ENCODE measurements at places on chromosomes 1 and 21.

DNA sequence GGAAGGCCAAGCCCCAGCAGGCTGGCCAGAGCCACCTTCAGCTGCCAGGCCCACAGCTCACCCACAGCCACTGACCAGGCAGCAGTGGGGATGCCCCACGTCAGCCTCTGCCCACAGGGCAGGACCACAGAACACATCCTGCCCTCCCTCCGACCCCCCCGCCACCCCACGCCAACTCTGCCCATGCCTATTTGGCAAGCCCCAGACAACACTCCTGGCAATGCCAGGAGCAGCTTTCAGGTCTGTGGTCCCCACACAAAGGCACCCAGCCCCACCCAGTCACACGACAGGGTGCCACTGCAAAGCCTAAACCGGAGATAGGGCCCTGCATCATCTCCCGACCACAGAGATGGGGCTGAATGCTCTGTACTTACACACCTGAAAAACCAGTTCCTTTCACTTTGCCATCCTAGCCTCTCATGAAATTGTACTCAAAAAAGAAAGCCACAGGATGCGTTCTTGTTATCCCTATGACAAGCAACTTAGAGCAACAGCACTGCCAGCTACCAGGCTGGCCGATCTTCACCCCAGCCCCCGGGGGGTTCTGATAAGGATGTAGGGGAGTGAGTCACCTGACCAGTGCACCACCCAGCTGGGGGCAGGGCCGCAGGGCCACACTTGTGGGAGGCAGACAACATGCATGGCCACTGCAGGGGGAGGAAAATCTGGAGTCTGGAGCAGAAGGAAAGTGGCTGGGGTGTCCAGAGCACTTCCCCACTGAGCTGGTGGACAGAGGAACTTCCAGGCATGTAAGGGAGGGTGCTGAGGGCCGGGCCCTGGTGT is 36.2 kb downstream of the UBE2G2 start:
- peak; percentile 62 for DNase-seq

- peak; percentile 90 for DNase-seq
Measured at GRCh38 chr1:50968158-50968820, 1.8 kb upstream of the CDKN2C start.

DNA sequence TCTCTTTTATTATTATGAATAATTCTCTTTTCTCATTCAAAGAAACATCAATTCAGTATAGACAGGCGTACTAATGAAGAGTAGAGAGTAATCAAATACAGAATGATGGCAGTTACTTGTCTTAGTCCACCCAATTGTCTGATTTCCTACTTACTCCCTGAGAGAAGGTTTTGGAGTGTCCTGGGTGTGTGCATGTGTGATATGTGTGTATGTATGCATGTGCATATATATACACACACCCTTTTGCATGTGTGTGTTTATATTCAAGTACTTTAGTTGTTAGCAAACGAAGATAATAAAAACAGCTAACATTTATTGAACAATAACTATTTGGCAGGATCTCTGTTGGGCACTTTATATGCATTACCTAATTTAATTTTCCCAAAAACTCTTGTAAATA is 63.2 kb upstream of the CCDC190 start:
- DNase-seq = no peak

DNA sequence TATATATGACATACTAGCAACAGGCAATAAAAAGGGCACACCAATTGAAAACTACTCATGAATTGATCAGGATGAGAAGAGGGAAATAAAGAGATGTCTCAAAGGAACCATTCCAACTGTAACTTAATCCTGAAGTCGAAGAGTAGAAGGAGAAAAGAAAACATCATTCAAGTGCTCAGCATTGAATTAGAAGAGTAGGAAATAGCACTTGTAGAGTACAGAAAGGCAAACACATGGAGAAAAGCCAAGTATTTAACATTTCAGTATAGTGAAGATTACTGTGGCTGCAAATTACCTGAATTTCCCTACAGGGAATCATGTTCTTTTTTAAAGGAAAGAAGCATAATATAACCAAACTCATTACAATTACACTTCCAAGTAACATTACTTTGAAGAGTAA is 205.0 kb downstream of the KCTD3 start:
- no peak for DNase-seq

- DNase-seq = no peak
Measured at GRCh38 chr1:91066538-91066937, 44.7 kb upstream of the ZNF644 start.

DNA sequence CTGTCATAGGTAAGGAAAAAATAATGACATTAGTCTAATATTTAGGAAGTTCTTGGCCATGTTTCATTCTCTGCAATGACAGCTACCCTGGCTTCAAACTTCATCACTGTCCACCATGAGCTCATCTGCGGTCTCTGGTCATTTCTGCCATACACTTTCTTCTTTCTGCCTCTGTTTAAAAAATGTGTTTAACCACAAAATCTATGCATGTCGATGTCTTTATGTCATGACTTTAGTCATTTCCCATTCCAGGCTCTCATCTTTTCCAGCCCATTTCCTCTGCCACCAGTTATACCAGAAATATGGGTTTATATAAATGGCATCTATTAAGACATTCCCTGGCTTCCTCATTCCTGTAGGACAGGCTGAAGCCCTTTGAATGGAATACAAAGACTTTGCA is 68.5 kb upstream of the DUSP10 start:
- DNase-seq = no peak

GRCh38 chr21:37453350-37453749 is 86.8 kb downstream of the DYRK1A start:
- no peak for DNase-seq

GRCh38 chr1:181483285-181484195 is at the start of gene CACNA1E:
Gene CACNA1E (plus strand): TSS chr1:181483517. CDS start chr1:181483745, 228 bp downstream.
- DNase-seq = no peak

GRCh38 chr1:156772728-156773497 is 5.6 kb downstream of the PRCC start:
- peak; percentile 66 for DNase-seq

- DNase-seq = peak; percentile 85
Measured at GRCh38 chr1:204213668-204214662, at the start of gene GOLT1A. Gene GOLT1A (minus strand): TSS chr1:204213988. CDS start chr1:204213906, 82 bp downstream.

DNA sequence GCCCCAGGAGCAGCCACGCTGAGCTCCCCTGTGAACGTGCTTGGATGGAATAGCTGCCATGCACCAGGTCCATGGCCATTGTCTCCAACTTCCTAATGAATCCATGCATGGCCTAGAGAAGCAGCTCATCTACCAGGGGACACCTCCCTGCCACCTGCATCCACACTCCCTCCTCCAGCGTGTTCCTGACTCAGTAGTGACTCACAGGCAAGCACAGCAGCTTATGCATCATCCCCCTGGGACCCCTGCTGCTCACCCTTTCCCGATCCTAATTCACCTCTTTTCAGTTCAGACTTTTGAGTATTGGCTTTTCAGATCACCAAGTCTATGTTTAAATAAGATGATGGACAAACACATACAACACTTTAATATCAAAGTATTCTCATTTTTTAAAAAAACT is 39.9 kb upstream of the TADA1 start:
- peak; percentile 66 for DNase-seq

- DNase-seq = no peak
Measured at GRCh38 chr21:14591882-14592281, 45.8 kb upstream of the SAMSN1 start.

DNA sequence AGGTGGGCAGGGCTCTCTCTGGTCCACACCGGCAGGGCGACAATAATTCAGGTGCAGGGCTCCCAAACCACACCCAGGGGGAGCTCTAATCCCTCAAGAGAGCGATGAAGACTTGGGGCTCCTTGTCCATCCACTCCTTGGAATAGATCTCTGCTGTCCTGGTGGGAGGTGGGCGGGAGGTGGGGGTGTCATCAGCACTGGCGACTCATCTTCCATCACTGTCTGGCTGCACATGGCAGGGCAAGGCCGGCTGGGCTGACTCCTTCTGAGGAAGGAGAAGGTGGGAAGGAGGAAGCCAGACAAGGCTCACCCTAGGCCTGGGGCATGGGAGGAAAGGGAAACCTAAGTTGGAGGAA is 29.3 kb downstream of the TNNT2 start:
- DNase-seq = peak; percentile 84

GRCh38 chr1:196001188-196001587 is 607.1 kb downstream of the KCNT2 start:
- DNase-seq = no peak

DNA sequence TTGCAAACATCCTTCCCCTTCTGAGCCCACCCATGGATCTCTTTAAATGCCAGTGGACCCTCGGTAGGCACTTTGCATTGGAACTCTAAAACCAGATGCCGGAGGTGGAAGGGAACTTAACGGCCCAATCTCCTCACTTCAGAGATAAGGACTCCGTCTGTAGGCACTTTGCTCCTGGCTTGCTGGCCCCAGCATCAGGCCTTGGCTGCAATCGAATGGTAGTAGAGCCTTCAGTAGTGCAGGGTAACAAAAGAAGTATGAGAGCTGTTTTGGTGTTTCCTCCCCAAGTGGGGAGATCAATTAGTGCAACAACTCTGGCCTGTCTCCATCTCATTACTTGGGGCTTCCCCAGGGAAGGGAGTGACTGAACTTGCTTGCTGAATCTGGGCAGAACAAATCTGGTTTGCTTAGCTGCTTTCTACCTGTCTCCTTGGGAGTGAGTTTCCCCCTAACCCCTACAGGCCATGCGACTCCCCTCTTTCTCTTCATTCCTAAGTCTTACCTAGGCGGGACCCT is 70.8 kb downstream of the TENT5C start:
- DNase-seq = peak; percentile 42

GRCh38 chr1:174797398-174797797 is 202.3 kb upstream of the CACYBP start:
- DNase-seq = no peak

- DNase-seq = no peak
Measured at GRCh38 chr1:221877311-221877710, 135.4 kb upstream of the DUSP10 start.

GRCh38 chr1:231410036-231410612 is 12.0 kb downstream of the EGLN1 start:
- no peak for DNase-seq

GRCh38 chr21:28439788-28440187 is 552.9 kb downstream of the LTN1 start:
- DNase-seq = no peak

DNA sequence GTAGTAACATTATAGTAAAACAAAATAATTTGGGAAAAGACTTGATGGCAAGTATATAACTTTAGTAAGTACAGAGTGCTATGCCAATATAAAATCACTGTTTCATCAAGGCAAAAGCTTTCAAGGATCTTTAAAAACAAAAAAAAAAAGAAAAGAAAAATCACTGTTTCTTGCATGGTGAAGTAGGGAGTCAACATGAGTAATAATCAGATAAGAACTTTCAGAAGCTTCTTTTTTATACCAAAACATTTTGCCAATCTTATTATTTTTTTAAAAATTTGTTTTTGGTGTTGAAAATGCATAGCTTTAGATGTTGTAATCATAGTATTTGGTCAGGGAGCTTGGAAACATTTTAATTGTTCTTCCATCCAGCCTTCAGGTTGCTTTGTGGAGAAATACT is 37.2 kb downstream of the CAMSAP2 start:
- no peak for DNase-seq

GRCh38 chr21:33937146-33937545 is 21.5 kb upstream of the ATP5PO start:
- DNase-seq = no peak

GRCh38 chr1:9705337-9706093 is 54.0 kb downstream of the PIK3CD start:
- DNase-seq = no peak

Data from islet precursor cell (in vitro differentiated cells).